Effector CD8-positive, alpha-beta T cell (primary cell): ENCODE measurements at places on chromosomes 2 and 18.

- no peak for DNase-seq
Measured at GRCh38 chr2:79622508-79622907, 109.7 kb downstream of the CTNNA2 start.

GRCh38 chr2:72689579-72690195 lies 136.1 kb downstream of the EXOC6B start:
- no peak for DNase-seq

GRCh38 chr2:100142393-100142792 lies at the start of gene AFF3:
Gene AFF3 (minus strand): TSS chr2:100142590. CDS start chr2:100104454, 38,136 bp downstream.
- DNase-seq = no peak

DNA sequence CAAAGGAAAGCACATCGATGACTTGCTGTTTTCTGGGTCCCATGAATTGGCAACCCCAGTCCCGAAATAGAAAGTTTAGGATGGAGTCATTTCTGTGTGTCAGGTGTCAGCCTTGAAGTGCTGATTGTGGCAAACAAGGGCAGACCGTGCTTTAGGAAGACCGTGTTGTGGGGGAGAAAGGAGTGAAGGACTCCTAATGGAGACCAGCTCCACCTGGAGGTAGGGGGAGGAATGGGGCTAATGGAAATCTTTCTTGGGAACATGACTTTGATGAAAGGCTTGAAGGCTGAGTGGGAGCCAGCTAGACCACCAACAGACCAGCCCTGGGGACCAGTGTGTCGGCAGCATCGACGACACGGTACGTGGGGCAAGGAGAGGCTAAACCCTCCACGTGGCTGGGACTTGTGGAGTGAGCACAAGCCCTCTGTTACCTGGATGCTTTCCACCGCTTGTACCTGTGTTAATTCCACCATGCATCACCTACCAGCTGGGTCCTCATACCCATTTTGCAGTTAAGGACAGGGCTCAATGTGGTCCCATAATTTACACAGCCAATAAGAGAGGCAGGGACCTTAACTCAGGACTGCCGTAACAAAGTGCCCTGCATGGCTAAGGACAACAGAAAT lies 104.2 kb downstream of the SH3BP4 start:
- DNase-seq = no peak

- no peak for DNase-seq
Measured at GRCh38 chr2:152475982-152476381, 141.0 kb downstream of the FMNL2 start.

DNA sequence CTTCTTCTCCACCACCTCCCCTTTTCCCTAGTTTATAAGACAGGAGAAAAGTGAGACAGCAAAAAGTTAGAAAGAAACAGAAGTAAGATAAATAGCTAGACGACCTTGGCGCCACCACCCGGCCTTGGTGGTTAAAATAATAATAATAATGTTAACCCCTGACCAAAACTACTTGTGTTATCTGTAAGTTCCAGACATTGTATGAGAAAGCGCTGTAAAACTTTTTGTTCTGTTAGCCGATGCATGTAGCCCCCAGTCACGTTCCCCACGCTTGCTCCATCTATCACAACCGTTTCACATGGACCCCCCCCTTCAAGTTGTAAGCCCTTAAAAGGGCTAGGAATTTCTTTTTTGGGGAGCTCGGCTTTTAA lies 1.5 kb upstream of the BUB1 start:
- no peak for DNase-seq

- DNase-seq = peak; percentile 16
Measured at GRCh38 chr2:8575038-8575833, 106.6 kb upstream of the ID2 start.

DNA sequence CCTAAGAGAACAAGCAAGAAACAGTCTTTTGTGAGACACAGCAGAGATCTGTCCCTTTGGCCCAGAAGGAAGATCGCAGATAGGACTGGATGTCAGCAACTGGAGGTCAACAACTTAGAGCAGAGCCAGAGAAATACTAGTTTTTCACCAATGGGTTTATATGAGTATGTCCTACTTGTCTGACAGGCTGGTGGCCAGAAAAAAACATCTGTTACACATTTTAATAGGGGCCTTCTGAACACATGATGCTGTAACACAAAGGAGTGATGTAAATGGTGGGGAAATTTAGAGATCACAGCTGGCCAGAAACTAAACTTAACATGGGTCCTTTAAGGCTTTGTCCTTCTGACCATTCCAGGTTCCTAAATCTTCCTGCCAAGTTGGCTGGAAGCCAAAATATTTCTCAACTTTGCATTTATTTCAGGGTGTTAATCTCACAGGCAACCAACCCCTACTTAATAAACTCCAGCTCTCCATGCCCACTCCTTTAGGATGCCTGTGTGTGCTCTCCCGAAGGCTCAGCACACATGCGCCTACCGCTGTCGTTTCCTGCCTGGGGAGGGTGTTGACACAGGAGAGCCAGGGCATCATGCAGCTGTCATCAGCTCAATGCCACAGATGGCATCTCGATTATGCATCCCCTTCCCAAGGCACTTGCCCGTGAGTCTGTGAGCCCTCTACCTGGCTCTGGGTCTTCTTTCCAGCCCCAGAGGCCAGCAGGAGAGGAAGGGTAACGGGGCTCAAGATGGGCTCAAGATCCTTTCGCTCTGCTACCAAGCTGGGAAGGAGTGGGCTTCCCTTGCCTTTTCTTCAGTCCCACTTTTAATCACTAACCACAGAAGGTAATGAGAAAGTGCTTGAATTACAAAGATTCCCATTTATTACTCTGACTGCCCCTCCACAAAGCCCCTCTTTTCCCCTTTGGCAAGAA lies 252.5 kb downstream of the ETAA1 start:
- DNase-seq = no peak

DNA sequence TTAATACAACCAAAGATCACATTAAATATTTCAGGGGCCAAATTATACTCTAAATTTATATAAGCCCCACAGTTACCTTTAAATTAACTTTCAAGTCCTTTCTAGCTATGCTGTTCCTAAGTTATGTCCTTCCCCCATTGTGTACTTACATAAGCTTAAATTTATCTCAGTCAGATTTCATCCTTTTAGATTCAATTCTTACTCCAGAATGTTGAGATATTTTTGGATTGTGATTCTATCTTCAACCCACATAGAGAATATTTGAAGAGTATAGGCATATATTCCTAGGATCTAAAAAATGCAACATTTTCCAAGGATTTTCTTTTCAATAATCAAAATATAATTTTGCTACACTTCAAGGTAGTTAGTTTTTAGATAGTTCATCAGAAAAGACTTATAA lies 242.8 kb downstream of the KCNE4 start:
- DNase-seq = no peak

DNA sequence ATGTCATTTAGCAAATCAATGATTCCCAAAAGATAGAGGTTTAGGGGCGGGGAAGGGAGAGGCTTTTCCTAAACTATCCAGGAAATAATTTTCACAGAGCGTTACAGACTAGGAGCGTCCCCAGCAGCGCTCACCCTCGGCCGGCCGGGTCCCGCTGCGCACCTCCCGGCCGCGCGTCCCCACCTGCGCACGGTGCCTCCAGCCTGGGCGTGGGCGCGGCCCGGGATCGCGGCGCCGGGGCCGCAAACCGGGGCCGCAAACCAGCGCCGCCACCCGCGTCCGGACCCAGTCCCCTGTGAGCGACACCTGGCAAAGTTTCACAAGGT lies 684 bp upstream of the ZCCHC2 start:
- DNase-seq = no peak

DNA sequence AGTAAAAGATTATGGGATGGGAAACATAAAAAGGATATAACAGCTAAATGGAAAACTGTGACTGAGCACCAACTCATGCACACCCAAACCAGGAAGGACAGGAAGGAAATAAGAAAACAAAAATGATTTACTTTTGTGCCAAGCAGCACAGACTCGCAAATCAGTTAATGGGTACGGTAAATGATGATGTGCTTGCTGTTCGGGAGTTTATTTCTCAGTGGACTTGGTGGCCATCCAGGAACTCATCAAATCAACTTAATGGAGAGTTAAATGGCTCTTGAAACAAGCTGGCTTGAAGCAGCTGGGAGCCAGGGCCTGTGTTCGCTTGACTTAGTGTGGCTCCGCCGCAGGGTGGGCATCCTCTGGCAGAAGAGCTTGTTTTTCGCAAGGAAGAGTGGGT lies 36.2 kb downstream of the MTCL1 start:
- no peak for DNase-seq

DNA sequence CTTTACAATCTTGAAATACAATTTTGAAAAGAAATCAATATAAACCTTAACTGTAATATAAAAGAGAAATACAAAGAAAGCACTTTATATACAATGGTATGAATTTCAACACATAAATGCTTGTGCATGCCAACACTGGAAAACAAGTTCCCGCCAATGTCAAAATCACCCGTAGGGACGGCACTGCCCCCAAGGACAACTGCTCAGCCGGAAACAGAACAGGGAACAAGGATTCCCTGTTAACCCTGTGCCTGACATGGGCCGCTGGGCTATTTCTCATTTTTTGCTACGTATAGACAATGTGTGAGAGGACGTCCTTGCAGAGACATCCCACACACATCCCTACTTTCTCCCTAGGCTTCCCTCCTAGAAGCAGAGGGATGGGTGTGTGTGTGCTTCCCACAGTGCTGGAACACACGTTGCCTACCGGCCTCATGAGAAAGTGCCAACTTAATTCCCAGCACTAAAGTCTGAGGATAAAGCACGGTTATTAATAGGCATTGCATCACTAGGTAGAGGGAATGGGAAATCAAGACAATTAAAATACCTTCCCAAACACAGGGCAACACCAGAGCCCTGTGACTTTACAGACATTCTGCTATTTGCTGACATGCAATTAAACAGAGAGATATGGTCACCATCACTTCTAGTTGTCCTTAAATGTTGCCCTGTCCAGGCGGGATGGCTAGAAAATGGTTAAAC lies 14.4 kb downstream of the AFG3L2 start:
- no peak for DNase-seq
